Activated T-cell treated with anti-CD3 and anti-CD28 coated beads, Interleukin-2, amount 50 U/mL, for 72 hours (primary cell): ENCODE measurements at places on chromosomes 3 and 15.

GRCh38 chr3:26422415-26422814 lies 200.2 kb upstream of the LRRC3B start:
- DNase-seq = no peak

- no peak for DNase-seq
Measured at GRCh38 chr3:195185583-195185982, 85.4 kb downstream of the XXYLT1 start.

DNA sequence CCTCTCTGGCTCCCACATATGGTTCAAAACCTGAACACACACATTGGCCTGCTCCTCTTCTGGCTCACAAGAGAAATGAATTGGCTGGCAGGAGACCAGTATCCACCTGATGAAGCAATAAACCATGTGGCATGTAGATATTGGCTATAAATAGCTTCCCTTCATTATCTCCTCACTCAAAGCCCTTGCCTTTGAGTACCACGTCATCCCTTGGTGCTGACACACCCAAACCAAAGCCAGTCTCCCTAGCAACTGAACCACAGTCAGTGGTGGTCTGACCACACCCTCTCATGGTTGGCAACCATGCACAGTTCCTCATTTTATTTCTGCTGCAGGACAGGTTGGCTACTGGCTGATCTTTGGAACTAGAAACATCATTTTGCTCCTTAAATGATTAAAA lies 98.8 kb downstream of the ZNF621 start:
- DNase-seq = peak; percentile 23

- no peak for DNase-seq
Measured at GRCh38 chr15:96261575-96262034, 68.9 kb upstream of the NR2F2 start.

- peak; percentile 78 for DNase-seq
Measured at GRCh38 chr3:197750396-197750831, 731 bp downstream of the FYTTD1 start.

DNA sequence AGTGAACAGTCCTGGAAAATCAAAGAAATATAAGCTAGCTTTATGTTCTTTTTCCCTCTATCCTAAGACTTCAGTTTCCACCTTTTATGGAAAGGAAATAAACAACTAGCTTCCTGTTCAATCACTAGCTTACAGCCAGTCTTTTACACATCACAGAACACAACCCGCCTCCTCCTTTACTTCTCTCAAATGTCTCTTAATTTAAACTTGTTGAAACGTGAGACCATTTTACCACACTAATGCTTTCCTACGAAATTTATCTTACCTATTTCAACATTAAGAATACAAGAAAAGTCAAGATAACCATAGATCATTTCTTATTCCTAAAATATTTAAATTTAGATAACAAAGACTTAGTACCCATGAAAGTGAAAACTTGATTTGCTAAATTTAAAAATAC lies 6.2 kb downstream of the PRTG start:
- no peak for DNase-seq

GRCh38 chr15:77027697-77028450 lies 32.9 kb downstream of the PSTPIP1 start:
- DNase-seq = no peak

GRCh38 chr15:39188314-39188713 lies 392.6 kb upstream of the THBS1 start:
- no peak for DNase-seq

GRCh38 chr3:53137221-53137620 lies 7.0 kb upstream of the RFT1 start:
- no peak for DNase-seq

GRCh38 chr15:62212741-62213140 lies 47.7 kb upstream of the C2CD4B start:
- DNase-seq = peak; percentile 8

DNA sequence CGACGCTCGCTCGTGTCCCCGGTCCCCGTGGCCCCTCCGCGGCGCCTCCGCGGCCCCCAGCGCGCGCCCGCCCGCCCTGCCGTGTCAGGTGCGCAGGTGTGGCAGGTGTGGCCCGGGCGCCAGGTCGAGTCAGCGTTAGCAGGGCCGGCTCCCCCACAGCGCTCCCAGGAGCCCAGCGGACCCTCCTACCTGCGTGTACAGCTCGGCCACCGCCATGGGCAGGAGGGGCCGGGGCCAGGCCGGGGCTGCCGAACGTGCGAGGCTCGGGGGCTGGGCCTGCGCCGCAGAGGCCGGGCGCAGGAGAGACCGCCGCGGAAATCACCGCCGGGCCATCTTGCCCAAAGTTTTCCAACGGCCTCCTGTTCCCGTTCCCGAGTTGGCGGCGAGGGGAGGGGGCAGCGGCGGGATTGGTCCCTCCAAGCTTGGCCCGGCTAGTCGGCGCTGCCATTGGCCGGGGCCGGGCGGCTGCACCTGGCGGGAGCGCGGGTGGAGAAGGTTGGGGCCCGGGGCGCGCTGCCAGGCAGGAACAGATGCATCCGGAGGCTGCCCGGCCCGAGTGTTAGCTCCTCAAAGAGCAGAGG lies at the start of gene MYO5C:
Gene MYO5C (minus strand): TSS at position 384 of the 581 bp plus-strand sequence. CDS start 168 bp downstream, at position 216.
- peak; percentile 16 for DNase-seq

DNA sequence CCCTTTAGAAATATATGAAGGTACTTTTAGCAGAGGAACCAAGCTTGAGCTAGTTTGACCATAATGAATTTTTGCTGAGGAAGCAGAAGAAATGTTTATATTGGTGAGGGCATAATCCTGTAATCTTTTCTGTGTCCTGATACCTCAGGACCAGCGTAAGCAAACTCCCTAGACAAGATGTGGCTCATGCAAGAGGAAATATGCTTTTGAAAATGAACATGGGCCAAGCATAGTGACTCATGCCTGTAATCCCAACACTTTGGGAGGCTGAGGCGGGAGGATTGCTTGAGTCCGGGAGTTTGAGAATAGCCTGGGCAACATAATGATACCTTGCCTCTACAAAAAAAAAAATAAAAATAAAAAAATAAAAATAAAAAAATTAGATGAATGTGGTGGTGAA lies 78.5 kb downstream of the PPARG start:
- DNase-seq = no peak

- no peak for DNase-seq
Measured at GRCh38 chr3:8872261-8872660, 91.0 kb downstream of the RAD18 start.

- DNase-seq = no peak
Measured at GRCh38 chr3:51395493-51396213, 4.6 kb downstream of the RBM15B start.

DNA sequence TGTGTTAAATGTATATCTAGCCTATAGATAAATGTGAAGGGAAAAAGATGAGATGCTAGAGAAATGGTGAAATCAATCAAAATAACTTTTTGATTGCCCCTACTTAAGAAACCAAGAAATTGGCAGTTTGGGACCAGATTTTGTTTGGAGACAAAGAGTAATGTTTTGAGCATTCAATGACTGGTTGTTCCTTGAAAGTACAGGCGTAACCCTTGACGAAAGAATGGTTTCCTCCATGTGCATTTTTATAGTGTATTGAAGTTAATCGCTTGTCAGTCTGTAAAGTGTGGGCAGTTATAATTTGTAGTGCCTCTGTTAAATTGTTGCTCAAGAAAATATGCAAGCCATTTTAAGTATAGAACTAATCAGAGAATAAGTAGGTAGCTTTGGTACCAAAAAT lies 1.2 kb downstream of the KIF23 start:
- DNase-seq = no peak

- DNase-seq = no peak
Measured at GRCh38 chr3:169667166-169668071, 3.9 kb upstream of the MECOM start.

GRCh38 chr3:99505200-99505599 lies 133.2 kb upstream of the COL8A1 start:
- no peak for DNase-seq

DNA sequence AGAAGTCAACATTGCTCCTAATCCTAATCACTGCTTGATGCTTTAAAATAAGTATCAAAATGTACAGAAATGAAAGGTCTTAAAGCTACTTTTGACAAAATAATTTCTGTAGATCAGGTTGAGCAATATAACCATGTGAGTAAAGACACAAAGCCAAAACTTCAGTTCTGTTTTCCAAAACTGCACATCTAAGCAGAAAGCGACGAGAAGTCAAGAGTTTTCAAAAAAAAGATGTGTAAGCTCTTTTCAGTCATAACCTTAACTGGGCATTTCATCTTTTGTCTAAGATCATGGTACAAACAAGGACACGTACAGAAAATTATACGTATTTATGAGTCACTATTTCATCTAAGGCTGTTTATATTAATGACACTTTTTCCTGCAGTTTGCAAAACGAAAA lies 608.8 kb downstream of the FOXP1 start:
- no peak for DNase-seq

- DNase-seq = no peak
Measured at GRCh38 chr3:141011997-141012262, 39.2 kb upstream of the SPSB4 start.

- DNase-seq = no peak
Measured at GRCh38 chr3:29079358-29079757, 201.5 kb upstream of the RBMS3 start.

GRCh38 chr3:189419038-189419437 lies 212.2 kb upstream of the TP63 start:
- no peak for DNase-seq

DNA sequence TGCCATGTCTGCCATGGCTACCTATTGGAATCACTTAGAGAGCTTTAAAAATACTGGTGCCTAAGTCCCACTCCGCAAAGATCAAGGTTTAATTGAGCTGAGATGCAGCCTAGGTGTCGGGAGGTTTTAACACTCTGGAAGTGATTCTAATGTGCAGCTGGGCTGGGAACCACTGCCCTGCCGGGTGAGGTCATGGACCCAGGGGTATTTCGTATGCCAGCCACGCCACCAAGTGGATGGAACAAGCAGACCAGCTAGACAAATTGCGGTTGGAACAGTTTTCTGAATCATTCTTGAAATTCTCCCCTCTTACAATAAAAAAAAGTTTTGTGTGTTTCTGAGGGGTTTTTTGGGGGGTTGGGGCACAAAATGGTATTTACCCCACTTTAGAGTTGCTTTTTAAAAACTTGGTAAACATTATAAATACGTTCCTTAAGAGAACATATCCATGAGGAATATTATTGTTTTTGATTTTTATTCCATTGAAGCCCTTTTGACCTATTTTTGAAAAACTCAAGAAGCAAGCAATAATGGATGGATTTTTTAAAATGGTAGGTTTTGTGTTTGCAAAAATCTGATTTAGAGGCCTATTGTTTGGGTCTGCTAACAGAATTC lies 66.2 kb upstream of the CSTA start:
- peak; percentile 80 for DNase-seq

DNA sequence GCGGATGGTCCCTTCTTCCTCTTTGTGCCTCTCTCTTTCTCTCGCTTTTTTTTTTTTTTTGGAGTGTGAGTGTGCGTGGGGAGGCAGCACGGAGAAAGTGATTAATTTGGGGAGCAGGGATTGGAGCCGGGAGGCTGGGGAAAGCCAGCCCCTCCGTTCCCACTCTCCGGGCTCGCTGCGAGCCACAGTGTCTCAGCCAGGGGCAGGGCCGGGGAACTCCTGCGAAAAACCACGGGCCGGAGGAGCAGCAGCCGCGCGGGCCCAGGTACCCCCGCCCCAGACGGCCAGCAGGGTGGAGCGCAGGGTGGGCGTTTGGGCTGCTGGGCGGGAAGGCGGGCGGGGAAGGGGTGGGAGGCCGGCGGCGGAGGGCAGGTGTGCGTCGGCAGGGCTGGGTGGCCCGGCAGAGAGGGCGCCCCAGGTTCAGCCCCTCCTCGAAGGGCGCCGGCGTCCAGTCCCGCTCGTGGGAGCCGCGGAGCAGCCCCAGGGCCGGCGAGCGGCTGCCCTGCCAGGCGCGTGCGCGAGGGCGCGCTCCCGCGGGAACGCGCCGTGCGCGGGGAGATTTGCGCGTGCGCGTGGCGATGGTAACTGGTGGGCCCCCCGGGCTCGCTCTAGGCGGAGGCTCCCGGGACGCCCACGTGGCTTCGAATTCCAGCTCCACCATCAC lies 1.4 kb downstream of the CHL1 start:
- DNase-seq = no peak

DNA sequence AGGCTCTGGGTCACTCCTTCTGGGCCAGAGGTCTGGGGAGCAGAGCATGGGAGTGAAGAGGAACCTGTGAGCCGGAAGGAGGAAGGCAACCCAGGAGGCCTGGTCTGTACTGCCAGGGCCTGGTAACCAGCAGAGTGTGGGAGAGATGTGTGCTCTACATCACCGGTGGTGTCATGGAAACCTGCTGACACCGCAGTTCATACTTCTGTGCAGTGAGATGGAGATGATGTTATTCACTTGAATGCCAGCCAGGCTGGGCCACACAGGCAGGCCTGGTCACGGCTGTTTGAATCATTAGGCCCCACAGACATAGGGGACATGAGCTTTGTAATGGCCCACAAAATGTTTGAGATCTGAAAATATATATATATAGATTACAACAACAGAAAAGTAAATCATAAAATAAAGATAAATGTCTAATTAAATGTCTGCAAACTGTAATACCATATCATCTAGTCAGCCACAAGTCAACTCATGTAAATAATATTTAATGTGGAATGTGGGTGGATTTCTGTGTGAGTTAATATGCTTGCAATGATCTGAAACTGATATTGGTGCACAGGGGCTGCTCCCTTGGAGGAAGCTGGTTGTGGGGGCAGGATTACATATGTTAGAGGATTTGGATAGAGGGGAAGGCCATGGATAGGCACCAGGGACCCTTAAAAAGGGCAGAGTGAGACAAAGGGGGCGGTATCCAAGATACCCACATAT lies 108.5 kb upstream of the PFN2 start:
- no peak for DNase-seq

GRCh38 chr3:50374363-50375257 lies 15.3 kb upstream of the TMEM115 start:
- no peak for DNase-seq

DNA sequence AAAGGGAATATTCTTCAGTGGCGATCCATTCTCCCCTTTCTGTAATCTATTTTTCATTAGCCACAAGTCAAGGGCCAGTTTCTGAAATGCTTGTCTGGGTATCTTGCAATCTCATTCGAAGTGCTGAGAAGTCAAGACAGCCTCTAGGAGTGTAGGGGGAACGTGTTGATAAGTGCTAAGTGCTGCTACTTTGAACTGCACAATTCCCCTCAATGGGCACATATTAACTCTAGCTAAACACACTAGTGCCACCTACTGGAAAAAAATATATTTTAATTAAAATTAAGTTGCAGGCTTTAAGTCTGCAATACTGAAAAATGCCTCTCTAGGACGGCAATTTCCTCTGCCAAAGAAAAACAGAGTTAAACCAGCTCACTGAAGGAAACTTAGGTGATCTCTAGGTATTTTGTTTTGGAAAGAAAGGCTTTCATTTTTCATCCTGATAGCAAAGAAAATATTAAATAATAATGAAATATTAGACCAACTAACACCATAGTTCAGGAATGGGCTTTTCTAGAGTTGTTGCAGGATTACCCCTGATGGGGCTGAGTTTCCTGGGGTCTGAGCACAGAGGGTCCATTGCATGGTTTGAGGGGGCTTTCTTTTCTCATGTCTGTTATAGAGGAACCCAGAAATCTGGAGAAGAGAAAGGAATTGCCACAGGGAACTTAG lies 181.9 kb upstream of the KBTBD8 start:
- no peak for DNase-seq

- DNase-seq = no peak
Measured at GRCh38 chr3:50673931-50674330, 796 bp upstream of the DOCK3 start.

DNA sequence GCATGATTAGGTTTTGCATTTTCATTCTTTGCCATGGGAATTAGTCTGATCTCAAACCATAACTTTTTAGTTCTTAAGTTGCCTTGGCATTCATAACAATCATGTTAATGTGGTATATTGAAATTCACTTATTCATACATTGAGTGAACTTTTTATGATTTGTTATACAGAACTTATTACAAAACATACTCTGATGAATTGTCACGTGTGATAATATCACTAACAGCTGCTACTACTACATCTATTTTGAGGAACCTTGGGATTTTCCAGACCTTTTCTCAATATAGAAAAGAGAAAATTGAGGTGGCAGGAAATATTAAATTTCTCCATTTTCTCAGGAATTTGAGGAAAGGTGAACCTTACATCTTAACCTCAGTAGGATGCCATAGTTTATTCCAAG lies 9.2 kb downstream of the LXN start:
- DNase-seq = no peak
